ENCODE measurements at places on chromosomes 16 and 17.

- DNase-seq, result peak; percentile 93
Measured at GRCh38 chr16:56519459-56520250, at the start of gene BBS2. Gene BBS2, minus strand, starts transcription at chr16:56520024. Its CDS starts 162 bp downstream, at chr16:56519862.

DNA sequence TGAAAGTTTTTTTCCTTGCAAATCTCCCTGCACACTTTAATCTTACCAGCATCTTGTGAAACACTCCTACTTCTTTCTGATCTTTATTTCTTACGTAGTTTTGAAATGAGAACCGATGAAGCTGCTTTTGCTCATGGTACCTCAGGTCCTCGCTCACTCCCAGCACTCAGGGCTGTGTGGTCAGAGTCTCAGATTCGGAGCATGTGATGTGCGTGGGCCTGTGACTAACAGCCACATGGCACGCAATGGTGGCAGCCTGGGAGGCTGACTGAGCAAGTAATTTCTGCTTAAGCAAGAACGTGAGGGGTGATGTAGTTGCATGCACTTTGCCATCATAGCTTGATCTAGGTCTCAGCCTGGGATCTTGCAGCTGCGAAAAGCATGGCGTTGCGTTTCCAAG, 624.3 kb downstream of the MAF start:
- no peak for DNase-seq

- DNase-seq, result peak; percentile 85
Measured at GRCh38 chr17:7280519-7281073, 922 bp upstream of the SLC2A4 start.

DNA sequence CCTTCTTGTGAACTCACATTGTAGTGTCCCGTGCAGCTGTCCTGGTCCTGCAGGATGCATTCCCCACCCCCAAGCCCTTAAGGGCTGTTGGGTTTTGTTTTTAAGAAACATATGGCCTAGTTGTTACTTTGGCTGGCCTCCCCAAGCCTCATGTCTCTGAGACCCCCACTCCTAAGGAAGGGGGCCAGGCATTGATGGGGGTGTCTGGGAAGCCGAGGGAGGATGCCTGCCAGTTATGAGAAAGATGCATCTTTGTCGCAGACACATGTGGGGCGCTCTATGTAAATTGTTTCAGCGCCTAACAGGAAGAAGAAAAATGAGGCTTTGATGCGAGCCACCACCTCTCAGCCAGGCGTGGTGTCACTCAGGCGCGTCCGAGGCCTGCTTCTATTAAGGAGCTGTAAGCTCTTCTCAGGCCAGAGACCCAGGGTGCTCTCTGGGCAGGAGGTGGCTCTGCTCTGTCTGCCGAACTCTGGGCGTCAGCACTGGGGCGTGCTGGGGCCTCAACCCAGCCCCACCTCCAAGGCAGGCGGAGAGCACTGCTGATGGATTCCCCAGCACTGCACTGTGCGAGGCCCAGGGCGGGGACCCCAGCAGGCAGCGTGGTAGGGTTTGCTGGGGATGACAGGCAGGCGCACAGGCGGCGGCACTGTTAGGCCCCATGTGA, 70.6 kb downstream of the SREBF1 start:
- peak; percentile 73 for DNase-seq

DNA sequence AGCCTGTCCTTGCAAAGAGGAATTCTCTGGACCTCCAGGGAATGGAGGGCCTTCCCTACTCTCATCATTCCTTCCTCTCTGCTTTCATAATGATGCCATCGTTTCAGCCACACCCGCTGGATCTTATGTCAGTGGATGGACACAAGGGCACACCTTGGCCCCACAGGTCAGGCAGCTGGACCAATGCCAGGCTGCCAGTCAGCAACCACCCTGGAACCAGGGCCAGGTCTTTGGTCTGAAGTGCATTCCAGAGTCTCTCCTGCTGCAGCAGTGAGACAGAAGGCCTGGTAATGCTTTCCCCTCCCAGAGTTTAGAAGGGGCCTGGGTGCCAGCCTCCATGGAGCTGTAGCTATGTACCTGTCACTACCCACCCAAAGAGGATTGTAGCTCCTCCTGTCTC, 7.4 kb downstream of the C1QL1 start:
- DNase-seq, result no peak

- no peak for DNase-seq
Measured at GRCh38 chr17:49071106-49071505, 61.5 kb upstream of the B4GALNT2 start.

GRCh38 chr16:81431554-81432353, 12.9 kb upstream of the CMIP start:
- no peak for DNase-seq

- DNase-seq, result no peak
Measured at GRCh38 chr17:72646176-72646575, 446.3 kb downstream of the SLC39A11 start.

- DNase-seq, result no peak
Measured at GRCh38 chr16:66863707-66864106, 16.6 kb upstream of the PDP2 start.

DNA sequence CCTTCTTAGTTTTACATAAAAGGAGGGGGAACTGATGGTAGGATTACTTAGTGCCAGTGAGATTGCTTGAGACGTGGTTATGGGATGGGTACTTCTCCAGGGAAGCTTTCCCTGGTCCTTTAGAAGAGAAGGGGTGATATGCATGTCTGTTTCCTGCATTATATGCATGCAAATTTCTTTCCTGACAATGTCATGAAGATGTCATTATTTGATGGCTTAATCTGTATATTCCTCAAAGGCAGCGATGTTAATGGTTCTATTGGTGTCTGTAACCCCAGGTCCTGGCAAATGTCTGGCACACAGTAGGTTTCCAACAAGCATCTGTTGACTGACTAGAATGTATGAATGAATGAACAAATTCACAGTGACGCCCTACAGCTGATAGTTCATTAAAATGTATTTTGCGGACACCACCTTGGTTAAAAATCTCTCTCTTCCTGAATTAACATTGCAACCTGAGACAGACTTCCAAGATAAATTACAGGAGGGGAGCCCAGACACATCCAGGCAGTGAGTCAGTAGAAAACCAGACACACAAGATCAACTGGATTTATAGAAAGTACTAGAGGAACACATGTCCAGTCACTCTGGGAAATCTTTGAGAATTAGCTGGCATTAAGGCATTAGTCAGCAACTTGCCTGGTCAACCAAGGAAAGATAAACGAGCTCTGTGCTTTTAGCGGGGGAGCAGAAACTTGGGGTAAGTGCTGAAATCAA, 293.4 kb downstream of the XYLT1 start:
- DNase-seq, result no peak

DNA sequence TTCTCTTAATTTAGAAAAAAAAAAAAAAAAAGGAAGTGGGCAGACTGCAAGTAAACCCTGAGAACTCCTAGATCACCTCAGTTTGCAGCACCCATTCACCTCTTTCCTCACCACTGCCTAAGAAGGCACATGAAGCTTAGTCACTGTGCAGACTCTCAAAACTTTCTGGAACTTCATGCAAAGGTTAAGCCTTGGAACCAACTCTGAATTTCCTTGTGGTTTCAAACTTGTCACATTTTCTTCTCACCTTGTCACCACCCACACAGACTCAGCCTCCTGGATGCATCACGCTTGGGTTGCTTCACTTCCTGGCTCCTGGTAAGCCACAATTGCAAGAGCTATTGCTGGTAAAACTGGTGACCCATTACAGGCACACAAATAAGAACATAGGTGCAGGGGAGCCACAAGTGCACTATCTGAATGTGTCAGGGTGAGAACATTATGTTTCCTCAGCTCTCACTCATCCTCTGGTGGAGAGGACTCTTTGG, 15.0 kb upstream of the CPD start:
- DNase-seq, result no peak

GRCh38 chr17:4711661-4712181, 1.3 kb downstream of the ARRB2 start:
- peak; percentile 43 for DNase-seq

DNA sequence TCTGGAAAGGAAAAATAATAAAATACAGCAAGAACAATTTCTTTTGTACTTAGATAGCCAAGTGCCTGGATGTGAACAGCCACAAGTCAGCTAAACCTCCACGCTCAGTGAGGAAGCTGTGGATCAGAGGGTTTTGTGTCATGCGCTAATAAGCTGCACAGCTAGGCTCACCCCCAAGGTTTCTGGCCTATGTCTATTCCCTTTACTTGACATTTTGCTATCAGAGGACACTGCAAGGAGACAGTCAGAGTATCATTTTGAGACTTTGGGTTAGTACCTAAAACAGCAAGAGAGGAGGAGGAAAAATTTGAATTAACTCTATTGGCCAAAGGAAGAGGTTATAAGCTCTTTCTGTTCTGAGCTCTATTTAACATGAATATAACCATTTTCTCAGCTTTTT, 139.3 kb downstream of the KCNJ2 start:
- no peak for DNase-seq

DNA sequence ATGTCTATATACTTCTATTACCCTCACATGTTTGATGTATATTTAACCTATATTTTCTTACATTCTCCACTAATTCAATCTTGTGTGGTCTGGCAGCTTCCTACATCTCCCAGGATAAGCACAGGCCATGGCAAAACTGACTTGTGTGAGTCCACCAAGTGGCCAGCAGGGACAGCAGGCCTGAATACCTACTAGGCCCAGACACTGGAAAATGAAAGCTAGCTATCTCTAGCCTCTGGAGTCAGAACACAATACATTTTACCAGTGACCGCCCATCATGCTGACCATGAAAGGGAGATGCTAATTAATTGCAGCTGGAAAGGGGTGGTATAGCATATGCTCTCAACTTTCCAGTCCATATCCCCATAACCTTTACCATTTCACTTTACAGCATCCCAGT, 132.3 kb downstream of the PCTP start:
- no peak for DNase-seq

- DNase-seq, result no peak
Measured at GRCh38 chr16:55248058-55248457, 75.9 kb upstream of the IRX6 start.

DNA sequence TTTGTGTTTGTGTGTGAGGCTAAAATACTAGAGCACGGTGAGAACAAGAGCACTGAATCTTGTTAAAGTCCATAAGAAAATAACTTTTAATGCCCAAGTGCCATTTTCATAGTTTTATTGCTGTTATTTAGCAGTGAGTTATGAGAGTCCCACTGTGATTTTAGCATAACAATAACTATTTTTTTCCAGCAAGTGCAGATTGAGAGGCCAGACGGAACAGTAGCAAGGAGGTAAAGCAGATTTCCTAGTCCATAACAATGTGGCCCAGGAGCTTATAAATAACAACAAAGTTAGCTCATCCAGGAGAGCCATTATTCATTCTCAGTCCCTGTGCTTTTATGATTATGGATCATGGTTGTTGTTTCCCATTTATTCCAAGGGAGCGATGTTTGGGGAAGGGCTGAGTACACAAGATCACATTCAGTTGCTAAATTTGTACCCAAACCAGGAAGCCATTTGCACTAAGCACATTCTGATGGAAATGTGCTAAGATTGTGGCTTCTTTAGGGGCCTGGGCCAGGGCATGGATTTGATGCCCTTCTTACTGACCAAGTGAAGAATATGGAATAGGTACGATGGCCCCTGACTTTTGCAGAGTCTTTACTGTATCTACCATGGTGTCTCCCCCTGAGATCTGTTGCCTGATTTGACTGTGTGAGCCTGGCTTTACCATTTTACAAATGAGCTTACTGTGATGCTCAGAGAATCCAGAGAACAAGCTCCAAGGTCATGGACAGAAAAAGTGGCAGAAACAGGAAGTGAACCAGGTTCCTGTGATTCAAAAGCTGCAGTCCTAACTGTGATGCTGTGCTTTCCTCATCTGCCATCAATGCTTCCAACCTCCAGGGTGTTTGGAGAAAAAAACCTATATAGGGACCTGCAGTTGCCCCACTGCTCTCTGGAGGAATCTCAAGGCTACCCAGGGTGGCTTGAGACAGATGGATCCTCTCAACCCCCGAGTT, 204.7 kb upstream of the HSBP1 start:
- DNase-seq, result no peak

GRCh38 chr16:19238406-19238805, 47.1 kb upstream of the CLEC19A start:
- DNase-seq, result no peak

DNA sequence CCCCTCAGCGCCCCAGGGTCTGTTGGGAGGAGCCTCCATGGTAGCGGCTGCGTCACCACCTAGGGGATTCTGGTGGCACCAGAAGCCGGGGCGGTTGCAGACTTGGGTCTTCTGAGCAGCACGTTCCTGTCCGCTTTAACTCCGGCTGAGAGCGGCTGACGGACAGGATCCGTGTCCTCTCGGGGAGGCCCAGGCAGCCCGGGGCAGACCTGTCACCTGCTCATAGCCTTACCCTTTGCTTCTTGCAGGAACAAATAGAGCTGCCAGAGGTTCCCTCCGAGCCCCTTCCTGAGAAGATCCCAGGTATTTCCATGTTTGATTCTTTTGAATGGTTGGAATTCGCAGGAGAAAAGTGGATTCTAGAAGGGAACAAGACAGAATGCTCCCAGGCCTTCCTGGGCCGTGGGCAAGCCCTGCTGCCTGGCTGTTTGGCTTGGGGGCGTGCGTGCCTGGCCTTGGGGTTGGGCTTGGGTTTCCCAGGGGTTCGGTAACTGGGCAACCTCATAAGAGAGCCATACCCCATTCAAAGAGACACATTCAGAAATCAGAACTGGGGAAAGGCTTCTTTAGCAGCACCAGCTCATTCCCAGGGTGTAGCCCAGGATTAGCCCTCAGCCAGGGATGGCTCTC, 6.6 kb downstream of the CHMP6 start:
- no peak for DNase-seq

DNA sequence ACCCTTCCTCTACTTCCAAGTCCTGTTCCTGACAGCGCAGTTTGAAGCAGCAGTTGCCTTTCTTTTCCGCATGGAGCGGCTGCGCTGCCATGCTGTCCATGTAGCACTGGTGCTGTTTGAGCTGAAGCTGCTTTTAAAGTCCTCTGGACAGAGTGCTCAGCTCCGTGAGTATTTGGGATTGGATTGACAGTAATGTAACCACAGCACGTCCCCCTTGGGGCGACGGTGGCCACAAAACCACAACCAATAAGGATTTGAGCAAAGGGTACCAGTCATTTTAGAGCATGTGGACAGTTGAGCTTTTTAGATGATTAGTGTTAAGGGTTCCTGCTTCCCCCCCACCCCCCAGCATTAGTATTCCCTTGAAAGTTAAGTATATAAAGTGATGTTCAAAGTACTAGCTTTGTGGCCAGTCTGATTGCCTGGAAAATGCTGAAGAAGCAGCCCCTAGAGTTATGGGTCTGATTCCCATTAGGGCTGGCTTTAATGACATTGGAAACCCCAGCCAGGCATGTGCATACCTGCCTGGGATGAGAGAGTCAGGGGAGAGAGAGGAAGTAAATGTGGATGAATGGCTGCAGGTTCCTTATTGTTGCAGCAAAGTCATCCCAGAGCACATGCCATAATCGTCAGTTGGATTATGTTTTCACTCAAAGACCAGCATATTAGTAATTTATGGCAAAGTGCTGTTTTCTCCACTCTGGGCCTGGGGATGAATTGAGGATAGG, 31.6 kb upstream of the SLC12A3 start:
- no peak for DNase-seq
